Urinary bladder (tissue), 4 donors: ENCODE measurements at places on chromosomes 3 and 15. TPM values are rescaled to one million over a fixed set of nuclear protein-coding genes. Genes with fewer than 3 reads are reported as not detected.

- no peak for DNase-seq
Observed at GRCh38 chr3:156668073-156668763, 6.2 kb upstream of the TIPARP start.

- DNase-seq: no peak
Observed at GRCh38 chr15:90967206-90967605, 12.5 kb downstream of the RCCD1 start.

- DNase-seq: no peak
Observed at GRCh38 chr15:98881526-98882520, 125.8 kb downstream of the PGPEP1L start.

DNA sequence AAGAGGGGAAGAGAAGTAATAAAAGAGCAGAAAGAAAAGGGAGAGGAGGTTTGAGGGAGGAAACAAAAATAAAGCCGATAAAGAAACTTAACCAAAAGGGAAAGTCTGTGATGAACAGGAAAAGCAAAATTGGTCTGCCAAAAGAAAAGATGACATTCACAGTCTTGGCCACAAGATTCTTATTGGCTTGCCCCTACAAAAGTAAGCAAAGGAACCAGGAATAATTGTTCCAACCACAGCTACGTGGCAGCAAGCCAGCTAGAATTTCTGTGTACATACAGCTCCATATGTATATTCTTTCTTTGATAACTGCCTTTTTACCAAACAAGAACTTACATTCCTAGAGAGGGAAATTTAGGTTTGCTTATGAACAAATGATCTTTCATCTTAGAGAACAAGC, 79.6 kb downstream of the MLH1 start:
- peak; percentile 31 for DNase-seq

- no peak for DNase-seq
Observed at GRCh38 chr15:88625943-88626741, 5.0 kb downstream of the AEN start.

GRCh38 chr15:70584441-70584837, 178.9 kb downstream of the UACA start:
- DNase-seq: no peak

- no peak for DNase-seq
Observed at GRCh38 chr15:38391191-38391590, 62.7 kb upstream of the FAM98B start.

The NOP10 gene
- total RNA-seq: 129 TPM

- no peak for DNase-seq
Observed at GRCh38 chr3:85476891-85477495, 518.2 kb downstream of the CADM2 start.

DNA sequence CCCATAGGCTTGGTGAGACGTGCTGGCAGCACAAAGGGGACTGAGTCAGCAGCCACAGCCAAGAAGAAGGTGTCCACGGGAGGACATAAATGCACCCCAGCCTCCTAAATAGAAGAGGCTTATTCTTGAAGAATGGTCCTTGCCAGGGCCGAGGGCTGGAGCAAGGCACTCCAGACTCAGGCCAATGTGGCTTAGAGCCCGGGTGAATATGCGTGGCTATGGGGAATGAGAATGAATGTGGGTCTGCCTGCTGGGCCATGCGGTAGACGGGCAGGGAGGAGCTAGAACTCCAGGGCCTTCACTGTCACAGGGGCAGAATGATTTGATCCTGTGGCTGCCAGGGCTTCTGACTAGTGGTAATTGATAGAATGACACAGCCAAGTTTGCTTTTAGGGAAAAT, 34.0 kb downstream of the DHX30 start:
- no peak for DNase-seq

The GADL1 gene
- total RNA-seq: 2.3 TPM

DNA sequence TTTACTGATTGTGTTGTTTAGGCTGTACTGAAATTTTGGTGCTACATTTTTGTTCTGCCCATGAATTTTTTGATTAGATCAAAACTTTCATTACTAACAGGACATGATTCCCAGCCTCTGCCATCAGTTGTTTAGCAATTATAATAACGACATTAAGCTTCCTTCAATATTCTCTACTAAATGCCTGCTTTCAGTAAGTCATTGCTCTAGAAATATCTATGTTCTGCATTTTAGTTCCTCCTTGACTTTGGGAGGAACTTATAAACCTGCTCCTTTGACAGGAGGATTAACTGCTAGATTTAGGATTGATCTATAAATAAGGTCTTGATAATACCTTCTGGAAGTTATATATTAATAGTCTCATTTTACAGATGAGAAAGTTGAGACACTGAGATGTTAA, 269.1 kb downstream of the RAP2B start:
- DNase-seq: no peak

The MCTP2 gene
- total RNA-seq: 37.3 TPM

The ZIC1 gene
- total RNA-seq: not detected

- DNase-seq: no peak
Observed at GRCh38 chr3:37097776-37098175, 76.6 kb downstream of the LRRFIP2 start.

The FEZF2 gene
- not detected for total RNA-seq

- peak; percentile 7 for DNase-seq
Observed at GRCh38 chr15:43440721-43441281, 52.2 kb downstream of the TP53BP1 start.

DNA sequence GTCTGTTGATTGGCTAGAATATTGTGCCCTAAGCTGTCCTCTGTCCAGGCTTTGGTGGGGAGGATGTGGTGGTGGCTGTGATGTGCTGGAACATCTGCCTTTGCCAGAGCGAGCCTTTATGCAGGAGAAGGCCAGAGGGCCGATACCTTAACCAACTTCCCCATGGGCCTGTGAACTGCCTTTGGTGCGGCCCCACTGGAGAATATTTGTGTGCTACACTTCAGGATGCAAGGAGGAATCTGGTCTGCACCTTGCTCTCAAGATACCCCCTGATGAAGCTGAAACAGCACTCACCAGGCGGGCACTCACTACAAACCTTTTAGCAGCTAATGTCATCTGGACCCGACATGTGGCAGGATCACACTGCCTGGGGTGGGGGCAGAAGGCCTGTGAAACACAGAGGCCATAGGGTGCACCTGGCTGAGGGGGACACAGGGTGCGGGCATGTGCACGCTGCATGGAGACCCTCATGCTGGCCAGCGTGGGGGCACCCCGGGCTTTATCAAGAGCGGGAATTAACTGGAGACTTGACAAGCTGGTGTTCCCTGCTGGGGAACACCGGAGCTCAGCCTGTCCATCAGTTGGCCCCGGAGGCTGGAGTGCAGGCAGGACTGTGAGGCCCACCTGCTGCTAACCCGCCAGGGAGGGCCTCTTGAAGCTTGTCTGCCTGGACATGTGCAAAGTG, 16.4 kb downstream of the PRR23E start:
- no peak for DNase-seq

GRCh38 chr15:59157840-59158700, 48.6 kb upstream of the LDHAL6B start:
- no peak for DNase-seq

GRCh38 chr3:52423173-52423572, 21.7 kb downstream of the SEMA3G start:
- DNase-seq: no peak

The TNIK gene
- 26.6 TPM for total RNA-seq

GRCh38 chr3:3503411-3503810, 295.8 kb upstream of the LRRN1 start:
- DNase-seq: no peak

- no peak for DNase-seq
Observed at GRCh38 chr3:136909187-136909586, 47.2 kb downstream of the NCK1 start.

The RNU5B-1 gene
- total RNA-seq: under 0.01 TPM

The CDC25A gene
- total RNA-seq: 3.7 TPM

GRCh38 chr15:41621200-41622193, 38.7 kb upstream of the MGA start:
- peak; percentile 58 for DNase-seq

- DNase-seq: no peak
Observed at GRCh38 chr15:85616549-85617110, 178.1 kb downstream of the KLHL25 start.

GRCh38 chr15:59438625-59439290, 772 bp downstream of the FAM81A start:
- DNase-seq: no peak

The TSC22D2 gene
- total RNA-seq: 48.3 TPM

GRCh38 chr3:36674816-36675215, 89.5 kb downstream of the DCLK3 start:
- no peak for DNase-seq

The NR2E3 gene
- total RNA-seq: 2.3 TPM

DNA sequence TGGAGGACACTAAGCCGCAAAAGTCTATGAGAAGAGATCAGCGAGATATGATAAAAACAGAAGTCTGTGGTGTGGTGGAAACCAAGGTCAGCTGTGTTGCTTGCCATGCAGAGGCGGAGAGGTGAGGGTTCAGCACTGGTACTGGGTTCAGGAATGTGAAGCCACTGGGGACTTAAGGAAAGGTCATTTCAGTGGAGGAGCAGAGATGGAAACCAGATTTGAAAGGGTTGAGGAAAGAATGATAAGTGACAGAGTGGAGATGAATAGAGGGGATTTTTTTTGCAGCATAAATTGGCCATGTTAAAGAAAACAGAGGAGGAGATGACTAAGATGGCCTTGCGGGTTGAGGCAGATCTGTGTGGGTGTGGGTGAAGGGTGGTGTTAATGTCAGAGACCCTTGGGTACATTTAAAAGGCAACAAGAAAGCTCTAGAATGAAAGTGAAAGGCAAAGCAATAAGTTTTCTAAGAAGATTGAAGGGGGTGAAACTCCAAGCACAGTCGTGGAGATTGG, 265.5 kb downstream of the ADAMTSL3 start:
- DNase-seq: no peak

- DNase-seq: no peak
Observed at GRCh38 chr15:33500432-33501195, 189.8 kb downstream of the RYR3 start.

GRCh38 chr15:38193496-38193895, 59.1 kb upstream of the SPRED1 start:
- no peak for DNase-seq

The MKRN3 gene
- total RNA-seq: 0.95 TPM

The KNG1 gene
- not detected for total RNA-seq

- no peak for DNase-seq
Observed at GRCh38 chr15:58115692-58116091, 22.5 kb upstream of the AQP9 start.
